Breast epithelium (tissue), 4 donors: ENCODE measurements at places on chromosomes 6 and 20.
A peak's percentile ranks its signal among the peaks of the same experiment; 100 is the strongest.

DNA sequence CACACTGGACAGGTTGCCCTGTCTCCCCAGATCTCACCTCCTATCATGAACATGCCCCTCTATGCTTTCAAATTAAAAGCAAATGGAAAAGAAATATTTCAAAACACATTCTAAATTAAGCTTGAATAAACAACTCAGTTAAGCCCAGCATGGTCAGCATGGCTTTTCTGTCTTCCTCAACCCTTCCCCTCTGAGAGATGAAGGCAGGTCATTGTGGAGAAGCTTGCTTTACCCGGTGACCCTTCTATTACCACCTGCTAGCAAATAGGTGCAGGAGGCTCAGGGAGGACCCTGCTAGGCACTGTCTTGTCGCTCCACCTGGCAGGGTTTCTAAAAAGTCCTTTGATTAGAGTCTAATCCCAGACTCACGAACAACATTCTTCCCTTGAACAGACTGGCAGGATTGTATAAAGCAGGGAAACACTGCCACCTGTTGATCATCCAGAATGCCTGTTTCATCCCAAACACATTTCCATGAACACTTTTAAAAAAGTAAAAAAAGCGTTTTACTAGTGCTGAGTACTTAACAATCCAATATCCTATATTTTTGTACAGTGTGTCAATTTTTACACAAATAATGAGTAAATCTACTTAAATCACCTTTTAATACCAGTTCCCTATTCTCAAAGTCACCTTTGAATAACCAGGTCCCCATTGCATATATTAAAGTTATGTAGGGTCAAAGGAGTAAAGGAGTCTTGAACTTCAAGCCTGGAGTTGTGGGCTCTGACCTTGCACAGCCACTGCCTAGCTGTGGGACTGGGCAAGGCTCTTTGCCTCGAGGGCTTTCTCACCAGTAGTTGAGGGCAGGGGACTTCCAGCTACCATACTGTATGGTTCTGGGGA is 75.5 kb downstream of the GPR6 start:
- no peak for DNase-seq

- peak; percentile 80 for DNase-seq
Observed at GRCh38 chr20:45345104-45345936, 2.9 kb downstream of the SDC4 start.

- DNase-seq: no peak
Observed at GRCh38 chr6:131687022-131687421, 14.2 kb downstream of the OR2A4 start.

GRCh38 chr20:1629321-1629720 is 9.5 kb upstream of the SIRPB1 start:
- no peak for DNase-seq

GRCh38 chr6:19714434-19715166 is 122.6 kb upstream of the ID4 start:
- DNase-seq: no peak
